ENCODE measurements at places on chromosomes 5 and 9. TPM values are rescaled to one million over a fixed set of nuclear protein-coding genes. Genes with fewer than 3 reads are reported as not detected.

DNA sequence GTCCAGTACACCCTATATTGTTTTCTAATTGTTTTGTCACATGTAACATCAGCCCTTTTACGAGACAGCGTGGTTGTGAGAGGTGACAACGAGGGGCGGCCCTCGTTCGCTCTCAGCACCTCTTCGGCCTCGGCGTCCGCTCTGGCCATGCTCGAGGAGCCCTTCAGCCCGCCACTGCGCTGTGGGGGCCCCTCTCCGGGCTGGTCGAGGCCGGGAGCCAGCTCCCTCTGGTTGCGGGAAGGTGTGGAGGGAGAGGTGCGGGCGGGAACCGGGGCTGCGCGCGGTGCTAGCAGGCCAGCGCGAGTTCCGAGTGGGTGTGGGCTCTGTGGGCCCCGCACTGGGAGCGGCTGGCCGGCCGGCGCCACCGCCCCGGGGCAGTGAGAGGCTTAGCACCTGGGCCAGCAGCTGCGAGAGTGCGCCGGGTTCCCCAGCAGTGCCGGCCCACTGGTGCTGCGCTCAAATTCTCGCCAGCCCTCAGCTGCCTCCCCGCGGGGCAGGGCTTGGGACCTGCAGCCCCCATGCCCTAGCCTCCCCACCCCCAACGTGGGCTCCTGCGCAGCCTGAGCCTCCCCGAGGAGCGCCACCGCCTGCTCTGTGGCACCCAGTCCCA lies 145.0 kb downstream of the PSAT1 start:
- no peak for DNase-seq

The HMCN2 gene
- not detected for polyA plus RNA-seq

The GRXCR2 gene
- polyA plus RNA-seq = not detected

The JADE2 gene
- polyA plus RNA-seq = 7.1 TPM

The CDO1 gene
- 2.1 TPM for polyA plus RNA-seq

DNA sequence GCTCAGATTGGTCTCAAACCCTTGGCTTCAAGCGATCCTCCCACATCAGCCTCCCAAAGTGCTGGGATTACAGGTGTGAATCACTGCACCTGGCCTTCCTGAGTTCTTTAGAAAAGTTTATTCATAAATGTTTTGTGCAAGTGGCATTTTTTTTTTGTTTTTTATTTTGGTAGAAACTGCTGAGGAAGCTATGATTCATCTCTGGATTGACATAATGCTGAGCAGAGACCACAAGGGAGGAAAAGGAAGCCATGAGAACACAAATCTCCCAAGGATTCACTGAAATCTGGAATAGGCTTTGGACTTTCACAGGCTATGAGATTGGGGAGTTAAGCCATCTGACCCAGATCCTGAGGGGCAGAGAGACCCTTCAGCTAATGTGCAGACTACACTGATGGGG lies 3.4 kb upstream of the SLC46A2 start:
- peak; percentile 60 for DNase-seq

GRCh38 chr9:88418025-88418424 lies 29.8 kb downstream of the SPIN1 start:
- no peak for DNase-seq

The PRDM9 gene
- not detected for polyA plus RNA-seq

DNA sequence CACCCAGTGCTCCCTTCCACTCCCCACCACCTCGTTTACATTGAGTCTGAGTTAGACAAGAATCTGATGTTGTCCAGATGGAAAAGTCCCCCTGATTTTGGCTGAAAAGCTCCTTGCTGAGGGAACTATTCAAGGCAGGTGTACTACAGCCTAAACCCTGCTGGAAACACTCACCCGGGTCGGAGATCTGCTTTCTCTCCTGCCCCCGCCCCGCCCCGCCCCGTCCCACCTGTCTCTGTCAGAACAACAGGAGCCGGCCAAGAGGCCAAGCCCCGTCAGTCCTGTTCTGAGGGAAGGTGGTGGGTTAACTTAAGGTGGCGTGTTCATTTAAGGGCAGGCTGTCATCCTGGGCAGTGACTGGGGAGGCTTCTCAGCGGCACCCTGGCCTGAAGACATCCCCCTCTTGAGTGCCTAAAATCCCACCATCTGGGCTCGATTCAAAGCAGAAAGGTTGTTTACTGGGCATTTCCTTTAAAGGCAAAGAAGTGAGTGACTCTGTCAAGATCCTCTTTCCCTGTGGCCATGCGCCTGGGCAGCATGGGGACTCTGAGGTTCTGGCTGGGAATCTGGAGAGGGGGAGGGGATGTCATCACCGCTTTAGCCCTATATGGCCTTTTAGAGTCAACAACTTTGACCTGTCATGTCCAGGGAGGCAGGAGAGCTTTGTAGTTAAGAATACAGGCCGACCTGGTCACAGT lies 71.1 kb upstream of the NEURL1B start:
- no peak for DNase-seq

- DNase-seq = peak; percentile 35
These were observed 12.4 kb downstream of the PRUNE2 start for GRCh38 chr9:76893395-76893932.

DNA sequence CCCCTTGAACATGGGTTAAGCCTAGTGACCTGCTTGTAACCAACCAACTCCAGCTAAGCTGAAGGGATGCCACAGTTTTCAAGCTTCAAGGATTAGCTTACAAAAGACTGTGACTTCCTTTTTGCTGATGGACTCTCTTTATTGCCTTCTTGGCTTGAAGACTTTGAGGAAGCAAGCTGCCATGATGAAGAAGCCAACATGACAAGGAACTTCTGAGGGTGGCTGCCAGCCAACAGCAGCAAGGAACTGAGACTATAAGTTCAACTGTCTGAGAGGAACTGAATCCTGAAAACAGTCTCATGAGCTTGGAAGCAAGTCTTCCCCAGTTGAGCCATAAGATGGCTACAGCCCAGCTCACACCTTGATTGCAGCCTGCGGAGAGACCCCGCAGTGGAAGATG lies 116.1 kb upstream of the TAF11L2 start:
- no peak for DNase-seq

- DNase-seq = peak; percentile 28
These were observed 2.4 kb downstream of the DCAF12 start for GRCh38 chr9:34124099-34124498.

The ACSL6 gene
- not detected for polyA plus RNA-seq

The BICD2 gene
- polyA plus RNA-seq = 25.6 TPM

GRCh38 chr9:89838621-89839020 lies 233.8 kb downstream of the GADD45G start:
- no peak for DNase-seq

- DNase-seq = peak; percentile 92
These were observed 61.7 kb downstream of the TRIO start for GRCh38 chr5:14204785-14205321.

GRCh38 chr9:28232686-28233085 lies 659.4 kb upstream of the C9orf72 start:
- no peak for DNase-seq

DNA sequence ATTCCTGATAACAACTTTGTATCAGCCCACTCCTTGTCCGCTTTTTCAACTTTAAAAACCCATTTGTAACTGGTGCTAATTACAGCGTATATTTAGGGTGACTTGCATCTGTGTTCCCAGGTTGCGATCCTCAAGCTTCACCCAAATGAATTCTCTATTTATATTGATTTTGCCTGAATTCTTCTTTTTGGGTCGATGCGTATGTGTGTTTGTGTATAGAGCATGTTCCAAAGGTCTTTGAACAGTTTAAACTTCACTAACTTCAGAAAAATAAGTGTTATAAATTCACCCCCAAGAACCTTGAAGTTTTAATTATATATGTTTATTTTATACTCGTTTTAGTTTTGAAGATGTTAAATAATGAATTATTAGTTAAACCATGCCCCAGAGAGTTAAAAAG lies 16.1 kb upstream of the SPATA31D4 start:
- DNase-seq = no peak

DNA sequence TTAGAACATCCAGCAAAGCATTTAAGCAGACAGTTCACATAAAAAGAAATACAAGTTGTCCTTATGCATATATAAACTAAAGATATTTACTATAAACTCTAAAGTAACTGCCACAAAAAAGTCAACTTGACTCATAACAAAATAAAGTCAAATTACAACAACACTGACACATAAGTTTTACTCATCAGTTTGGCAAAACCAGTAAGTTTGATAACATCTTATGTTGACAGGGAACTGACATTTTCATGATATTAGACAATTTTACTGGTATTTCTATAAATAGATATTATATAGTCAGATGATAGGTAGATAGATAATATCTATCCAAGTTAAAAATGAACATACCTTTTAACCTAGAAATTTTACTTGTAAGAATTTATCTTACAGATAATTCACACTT lies 9.9 kb upstream of the TSLP start:
- no peak for DNase-seq

The FOXD4L5 gene
- polyA plus RNA-seq = not detected

GRCh38 chr9:3775968-3776367 lies 250.2 kb upstream of the RFX3 start:
- no peak for DNase-seq

- no peak for DNase-seq
These were observed 50.2 kb upstream of the FSTL4 start for GRCh38 chr5:133662578-133662977.

DNA sequence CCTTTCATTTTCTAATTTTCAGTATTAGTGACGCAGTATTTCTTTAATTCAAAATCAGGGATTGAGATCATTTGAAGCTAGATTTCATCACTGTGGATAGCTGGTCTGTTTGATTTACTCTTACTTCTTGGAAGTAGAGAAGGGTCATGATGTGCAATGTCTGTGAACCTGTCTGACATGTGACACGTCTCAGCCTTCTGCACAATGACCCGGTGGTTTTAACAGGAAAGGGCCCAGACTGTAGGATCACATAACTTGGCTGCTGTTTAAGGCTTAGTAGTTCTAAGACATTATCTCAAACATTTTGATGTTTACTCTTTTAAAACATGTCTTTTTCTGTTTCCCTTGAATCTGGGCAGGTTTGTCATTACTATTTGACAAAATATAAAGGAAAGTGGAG lies 823.3 kb upstream of the NUDT12 start:
- no peak for DNase-seq

The C9orf85 gene
- polyA plus RNA-seq = 13.2 TPM

The GRIN3A gene
- polyA plus RNA-seq = not detected

- no peak for DNase-seq
These were observed 69.9 kb downstream of the EHMT1 start for GRCh38 chr9:137688725-137689124.

DNA sequence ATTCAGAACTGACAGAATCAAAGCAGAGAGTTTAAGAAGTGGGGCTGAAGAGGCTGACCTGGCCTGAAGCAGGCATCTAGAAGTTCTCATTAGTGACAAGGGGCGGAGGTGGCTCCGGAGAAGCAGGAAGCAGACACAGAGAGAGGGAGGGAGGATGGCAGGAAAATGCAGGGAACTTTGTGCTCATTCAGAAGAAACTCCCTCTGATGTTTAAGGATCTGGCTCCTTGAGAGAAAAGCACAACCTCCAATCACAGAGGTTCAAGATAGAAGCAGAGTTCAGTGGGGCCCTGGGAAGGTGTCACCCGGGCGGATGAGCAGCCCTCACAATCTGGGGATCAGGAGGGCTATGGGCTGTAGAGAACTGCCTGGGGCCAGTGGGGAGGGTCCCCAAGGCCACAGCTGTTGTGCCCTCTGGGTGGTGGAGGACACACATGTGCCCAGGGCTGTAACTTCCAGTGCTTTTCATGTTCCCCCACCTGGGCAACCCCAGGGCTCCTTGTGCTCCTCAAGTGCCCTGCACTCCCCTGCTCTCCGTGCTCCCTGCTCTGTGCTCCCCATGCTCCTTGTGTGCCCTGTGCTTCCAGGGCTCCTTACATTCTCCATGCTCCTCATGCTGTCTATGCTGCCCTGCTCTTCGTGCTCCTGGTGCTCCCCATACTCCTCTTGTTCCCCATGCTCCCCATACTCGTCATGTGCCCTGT lies 51.4 kb downstream of the TRIP13 start:
- no peak for DNase-seq

- no peak for DNase-seq
These were observed 43.3 kb downstream of the MCTP1 start for GRCh38 chr5:95241635-95242034.

DNA sequence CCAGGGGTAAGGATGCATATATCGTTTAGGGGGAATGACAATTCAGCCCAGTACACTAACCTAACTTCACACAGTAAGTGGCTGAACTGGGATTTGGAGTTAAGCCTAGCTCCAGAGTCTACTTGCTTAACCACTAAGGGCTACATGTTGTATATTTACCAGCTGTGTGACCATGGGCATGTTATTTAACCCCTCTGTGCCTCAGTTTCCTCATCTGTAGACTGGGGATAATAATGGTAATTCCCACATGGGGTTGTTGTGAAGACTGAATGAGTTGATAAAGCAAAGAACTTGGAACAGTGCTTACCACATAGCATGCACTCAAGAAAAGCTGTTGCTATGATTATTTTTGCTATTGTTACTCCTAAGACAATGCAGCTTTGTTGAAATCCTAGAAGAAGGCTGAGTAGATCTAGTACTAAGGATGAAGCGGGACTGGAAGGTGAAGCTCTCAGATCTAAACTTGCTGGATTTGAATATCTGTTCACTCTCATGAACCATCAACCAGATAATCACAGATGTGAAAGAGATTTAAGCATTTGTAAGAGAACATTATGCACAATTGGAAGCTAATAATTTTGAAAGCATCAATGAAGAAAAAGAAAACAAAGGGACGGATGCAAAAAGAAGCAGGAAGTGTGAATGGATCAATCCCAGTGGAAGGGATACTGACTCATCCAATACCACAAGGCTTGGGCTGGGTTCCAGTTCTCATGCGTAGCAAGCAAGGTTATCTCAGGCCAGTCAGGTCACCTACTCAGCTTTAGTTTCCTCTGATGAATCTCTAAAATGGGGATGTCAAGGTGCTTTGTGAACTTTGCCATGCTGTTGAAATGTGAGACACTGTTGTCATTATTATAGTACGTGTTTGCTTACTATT lies 78.5 kb upstream of the TBC1D2 start:
- DNase-seq = peak; percentile 86

DNA sequence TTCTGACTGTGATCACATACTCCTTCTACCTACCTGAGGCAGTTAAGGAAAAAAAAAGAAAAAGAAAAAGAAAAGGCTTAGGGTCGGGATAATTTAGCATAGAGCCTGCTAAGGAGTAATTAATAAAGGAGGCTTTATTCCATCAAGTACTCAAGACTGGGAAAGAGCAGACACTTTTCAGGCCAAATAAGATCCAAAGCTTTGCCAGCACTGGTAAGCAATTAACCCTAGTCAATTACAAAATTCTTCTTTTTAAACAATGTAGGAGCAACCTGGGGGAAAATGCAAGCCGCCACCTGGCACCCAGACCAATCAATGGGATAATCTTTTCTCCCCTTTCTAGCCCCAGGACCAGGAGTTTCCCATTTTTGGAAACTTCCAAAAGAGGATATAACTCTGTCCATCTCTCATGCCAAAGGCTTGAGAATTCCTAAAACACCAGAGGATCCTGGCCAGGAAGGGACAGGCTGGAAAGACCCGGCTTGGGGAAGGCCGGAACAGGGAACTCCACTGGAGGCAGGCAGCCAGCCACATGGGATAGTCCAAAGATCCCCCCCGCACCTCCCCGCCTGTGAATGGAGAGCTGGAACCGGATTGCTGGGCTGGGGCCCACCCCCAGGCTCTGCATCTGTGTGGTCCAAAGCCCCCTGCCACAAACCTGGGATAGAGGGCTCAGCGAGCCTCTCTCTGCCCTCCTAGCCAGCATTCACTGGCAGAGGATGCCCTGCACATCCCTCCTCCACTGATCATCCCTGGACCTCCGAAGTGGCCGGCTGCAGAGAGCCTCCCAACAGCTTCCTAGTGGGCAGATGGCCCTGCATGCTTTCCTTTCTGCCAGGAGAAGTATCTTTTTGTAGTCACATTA lies 117.8 kb downstream of the ZNF354C start:
- DNase-seq = no peak

GRCh38 chr5:37005252-37005651 lies 128.7 kb downstream of the NIPBL start:
- peak; percentile 80 for DNase-seq
